ENCODE measurements at places on chromosomes 7 and 10.
A peak's percentile ranks its signal among the peaks of the same experiment; 100 is the strongest.

GRCh38 chr7:80450621-80451308, 61.1 kb downstream of the GNAT3 start:
- peak; percentile 93 for DNase-seq

GRCh38 chr10:17229016-17229716, 1.1 kb downstream of the VIM start:
- peak; percentile 82 for DNase-seq

DNA sequence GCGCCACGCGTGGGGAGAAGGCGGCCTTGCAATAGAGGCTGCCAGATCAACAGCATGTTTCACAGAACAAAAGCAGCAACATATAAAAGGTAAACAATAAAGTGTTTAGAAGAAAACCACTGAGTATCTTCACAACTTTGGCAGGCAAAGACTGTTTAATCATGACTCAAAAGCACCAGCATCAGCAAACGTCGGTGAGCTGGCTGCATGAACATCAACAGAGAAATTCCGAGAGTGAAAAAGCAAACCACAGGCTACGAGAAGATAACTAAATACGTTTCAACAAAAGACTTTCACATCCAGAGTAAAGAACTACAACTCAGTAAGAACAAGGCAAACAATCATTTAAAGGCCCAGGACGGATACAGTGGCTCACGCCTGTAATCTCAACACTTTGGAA, 172.0 kb downstream of the MAD1L1 start:
- no peak for DNase-seq

GRCh38 chr7:21251151-21251800, 176.6 kb upstream of the SP4 start:
- no peak for DNase-seq

DNA sequence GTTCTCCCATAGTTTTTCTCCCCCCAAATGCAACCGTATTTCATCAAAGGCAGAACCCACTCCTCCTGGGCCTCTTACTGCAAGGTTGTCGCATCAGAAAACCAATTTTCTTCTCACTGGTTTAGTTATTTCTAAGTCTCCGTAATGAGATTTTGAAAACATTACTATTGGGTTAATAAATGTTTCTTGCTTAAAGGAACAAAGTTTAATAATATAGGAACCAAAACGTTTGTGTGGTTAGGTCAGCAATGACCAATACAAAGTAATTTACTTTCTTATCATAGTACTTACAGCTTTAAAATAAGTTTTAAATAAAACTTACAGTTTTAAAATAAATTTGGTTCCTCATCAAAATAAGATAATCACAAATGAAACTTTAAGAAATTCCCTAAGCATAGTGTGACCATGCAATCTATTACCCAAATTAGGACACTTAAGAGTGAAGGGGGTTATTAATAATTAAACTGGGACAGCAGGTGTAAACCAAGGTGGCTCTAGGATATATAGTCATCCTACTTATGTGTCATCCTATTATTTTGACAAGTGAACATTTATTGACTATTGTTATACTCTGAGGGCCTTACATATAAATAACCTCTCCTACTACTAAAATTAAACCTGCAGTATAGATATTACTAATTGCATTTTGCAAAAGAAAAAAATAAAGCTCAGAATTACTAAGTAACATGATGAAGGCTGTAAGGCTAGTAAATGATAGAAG, 415.4 kb upstream of the LRRN3 start:
- no peak for DNase-seq

GRCh38 chr10:12332572-12333379, 16.6 kb upstream of the CAMK1D start:
- no peak for DNase-seq

GRCh38 chr7:131384286-131384635, 56.6 kb downstream of the MKLN1 start:
- no peak for DNase-seq

- DNase-seq: no peak
Observed at GRCh38 chr10:13048762-13049161, 47.2 kb upstream of the CCDC3 start.

GRCh38 chr7:151607464-151607867, 87.8 kb upstream of the RHEB start:
- DNase-seq: no peak

- DNase-seq: no peak
Observed at GRCh38 chr7:51869452-51869851, 552.8 kb upstream of the COBL start.

DNA sequence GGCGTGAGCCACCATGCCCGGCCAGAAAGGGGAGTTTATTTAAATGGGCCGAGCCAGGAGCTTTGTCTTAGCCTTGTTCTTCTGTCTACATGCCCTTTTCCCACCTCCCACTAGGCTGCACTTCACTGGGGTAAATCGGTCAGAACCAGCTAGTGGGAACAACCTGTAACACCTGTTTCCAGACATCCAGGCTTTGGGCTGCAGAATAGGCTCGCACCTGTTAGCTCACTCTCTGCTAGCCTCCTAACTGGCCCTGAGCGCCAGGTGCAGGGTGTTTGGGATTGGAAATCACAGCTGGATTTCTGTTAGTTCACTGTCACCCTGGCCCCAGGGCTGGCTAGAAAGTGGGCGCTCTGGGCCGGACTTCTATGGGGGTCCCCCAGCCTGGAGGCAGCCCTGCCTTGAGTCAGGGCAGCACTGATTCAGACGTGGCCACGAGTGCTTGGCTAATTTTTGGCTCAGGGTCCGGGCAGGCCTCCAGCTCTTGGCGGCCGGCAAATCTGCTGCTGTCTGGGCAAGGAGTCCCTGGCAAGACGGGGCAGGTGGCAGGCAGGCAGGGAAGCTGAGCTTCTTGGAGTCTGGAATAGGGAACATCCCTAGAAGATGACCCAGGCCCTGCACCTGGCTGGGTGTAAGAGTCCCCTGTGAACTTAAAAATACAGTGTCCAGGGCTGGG, 48.6 kb downstream of the GTF2IRD1 start:
- DNase-seq: no peak

Data from common myeloid progenitor, CD34-positive (primary cell).